ENCODE measurements at places on chromosomes 1 and 21.

- DNase-seq = no peak
Observed at GRCh38 chr1:4709641-4710040, 55.2 kb downstream of the AJAP1 start.

GRCh38 chr1:29711582-29712283 is 475.4 kb downstream of the PTPRU start:
- DNase-seq = no peak

DNA sequence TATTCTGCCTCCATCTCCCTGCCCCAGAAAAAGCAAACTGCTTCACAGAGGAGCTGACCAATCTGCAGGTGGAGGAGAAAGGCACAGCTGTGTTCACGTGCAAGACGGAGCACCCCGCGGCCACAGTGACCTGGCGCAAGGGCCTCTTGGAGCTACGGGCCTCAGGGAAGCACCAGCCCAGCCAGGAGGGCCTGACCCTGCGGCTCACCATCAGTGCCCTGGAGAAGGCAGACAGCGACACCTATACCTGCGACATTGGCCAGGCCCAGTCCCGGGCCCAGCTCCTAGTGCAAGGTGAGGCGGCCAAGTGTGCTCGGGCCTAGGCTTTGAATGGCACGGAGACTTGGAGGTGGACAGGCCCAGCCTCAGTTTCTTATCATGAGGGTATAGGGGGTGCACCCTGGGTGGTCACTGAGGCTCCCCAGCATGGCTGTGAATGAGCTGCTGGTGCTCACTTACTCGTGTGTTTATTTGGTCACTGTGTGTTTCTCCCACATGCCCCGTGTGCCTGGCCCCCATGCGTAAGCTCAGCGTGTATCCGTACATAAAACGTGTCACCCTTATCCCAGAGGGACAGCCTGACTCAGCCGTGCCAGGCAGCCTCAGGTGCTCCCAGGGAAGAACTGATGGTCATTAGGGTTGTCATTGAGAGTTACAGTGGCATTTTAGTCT is 75.8 kb downstream of the OBSCN start:
- DNase-seq = no peak

- DNase-seq = no peak
Observed at GRCh38 chr1:160814316-160814715, 18.3 kb downstream of the LY9 start.
